ENCODE measurements at places on chromosomes 16 and 17.

DNA sequence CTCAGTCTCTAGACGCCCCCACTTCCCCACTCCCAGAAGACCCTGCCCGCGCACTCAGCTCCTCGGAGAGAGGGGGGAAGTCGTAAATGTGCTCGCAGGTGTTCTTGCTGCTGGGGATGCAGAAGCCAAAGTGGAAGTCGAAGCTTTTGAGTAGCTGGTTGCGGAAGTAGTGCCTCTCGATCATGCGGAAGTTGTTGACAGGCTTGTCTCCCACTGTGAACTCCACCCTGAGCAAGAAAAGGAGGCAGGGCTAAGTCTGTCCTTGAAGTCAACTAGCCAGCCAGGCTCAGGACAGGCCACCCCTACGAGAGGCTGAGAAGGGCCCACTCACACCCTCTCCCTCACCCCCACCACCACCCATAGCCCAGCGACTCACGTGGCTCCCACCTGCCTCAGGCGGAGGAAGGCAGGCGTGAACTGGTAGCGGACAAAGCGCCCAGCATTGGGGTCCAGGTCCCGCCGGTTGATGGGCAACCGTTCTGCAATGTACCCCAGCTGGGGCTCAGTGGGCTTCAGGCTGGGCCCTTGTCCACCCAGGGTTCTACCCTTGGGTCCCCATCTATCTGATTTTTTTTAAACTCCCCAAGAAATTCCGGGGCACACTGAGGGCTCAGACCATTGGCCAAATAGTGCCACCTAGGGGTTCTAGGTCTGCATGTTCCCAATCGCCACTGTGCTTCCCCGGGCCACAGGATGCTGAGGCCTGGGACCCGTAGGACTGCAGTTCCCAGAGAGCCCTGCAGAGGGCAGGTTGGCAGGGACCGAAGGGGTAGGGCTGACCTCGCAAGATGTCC lies 4.6 kb downstream of the UNC119 start:
- peak; percentile 72 for DNase-seq

GRCh38 chr16:23072084-23072599 lies 77.1 kb downstream of the USP31 start:
- DNase-seq, result no peak

- no peak for DNase-seq
These were observed 59.8 kb upstream of the NLK start for GRCh38 chr17:27982688-27983087.

DNA sequence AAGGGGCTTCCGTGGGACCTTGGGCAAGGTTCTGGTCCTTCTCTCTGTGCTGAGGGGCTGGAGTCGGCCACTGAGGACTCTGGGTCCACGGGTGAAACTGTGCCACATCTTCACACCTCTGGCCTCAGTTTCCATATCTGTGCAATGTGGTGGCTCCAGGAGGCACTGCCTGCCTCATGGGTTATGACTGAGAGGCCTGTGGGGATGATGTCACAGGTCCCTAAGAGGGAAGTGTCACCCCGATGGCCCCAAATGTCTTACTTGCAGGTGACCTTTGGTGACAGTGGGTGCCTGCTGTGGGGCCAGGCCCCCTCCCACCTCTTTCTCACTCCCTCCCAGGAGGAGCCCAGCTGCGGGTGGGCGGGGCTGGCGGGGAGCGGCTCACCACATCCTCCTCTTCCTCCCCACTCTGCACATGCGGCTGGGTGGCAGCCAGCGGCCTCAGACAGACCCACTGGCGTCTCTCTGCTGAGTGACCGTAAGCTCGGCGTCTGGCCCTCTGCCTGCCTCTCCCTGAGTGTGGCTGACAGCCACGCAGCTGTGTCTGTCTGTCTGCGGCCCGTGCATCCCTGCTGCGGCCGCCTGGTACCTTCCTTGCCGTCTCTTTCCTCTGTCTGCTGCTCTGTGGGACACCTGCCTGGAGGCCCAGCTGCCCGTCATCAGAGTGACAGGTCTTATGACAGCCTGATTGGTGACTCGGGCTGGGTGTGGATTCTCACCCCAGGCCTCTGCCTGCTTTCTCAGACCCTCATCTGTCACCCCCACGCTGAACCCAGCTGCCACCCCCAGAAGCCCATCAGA lies at the start of gene IL21R:
IL21R (plus strand) TSS at position 407 of the 801 bp plus-strand sequence. CDS start 27,898 bp downstream, outside the sequence.
- no peak for DNase-seq

DNA sequence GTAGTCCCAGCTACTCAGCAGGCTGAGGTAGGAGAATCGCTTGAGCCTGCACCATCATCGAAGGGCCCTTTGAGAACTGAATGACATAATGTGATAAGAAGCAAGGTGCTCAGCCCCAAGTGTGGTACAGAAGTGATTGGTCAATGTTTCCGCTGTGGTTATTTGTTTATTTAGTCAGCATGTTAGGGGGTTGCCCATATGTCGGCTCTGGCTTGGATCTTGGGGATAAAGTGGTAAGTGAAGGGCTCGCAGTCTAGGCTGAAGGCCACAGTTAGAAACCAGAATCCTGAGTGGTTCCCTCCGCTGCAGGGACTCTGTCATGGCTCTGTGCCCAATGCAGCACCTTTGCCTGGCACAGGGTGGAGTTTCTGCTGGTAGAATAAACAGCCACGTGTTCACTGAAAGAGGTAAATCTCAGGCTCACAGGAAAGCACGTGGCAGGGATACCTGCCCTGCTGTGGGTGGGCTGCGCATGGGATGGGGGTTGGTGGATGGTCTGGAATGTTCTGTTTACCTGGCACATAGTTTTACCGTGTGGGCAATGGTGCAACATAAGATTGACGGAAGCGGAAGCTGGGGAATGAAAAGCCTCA lies 35.4 kb downstream of the SYT17 start:
- no peak for DNase-seq

DNA sequence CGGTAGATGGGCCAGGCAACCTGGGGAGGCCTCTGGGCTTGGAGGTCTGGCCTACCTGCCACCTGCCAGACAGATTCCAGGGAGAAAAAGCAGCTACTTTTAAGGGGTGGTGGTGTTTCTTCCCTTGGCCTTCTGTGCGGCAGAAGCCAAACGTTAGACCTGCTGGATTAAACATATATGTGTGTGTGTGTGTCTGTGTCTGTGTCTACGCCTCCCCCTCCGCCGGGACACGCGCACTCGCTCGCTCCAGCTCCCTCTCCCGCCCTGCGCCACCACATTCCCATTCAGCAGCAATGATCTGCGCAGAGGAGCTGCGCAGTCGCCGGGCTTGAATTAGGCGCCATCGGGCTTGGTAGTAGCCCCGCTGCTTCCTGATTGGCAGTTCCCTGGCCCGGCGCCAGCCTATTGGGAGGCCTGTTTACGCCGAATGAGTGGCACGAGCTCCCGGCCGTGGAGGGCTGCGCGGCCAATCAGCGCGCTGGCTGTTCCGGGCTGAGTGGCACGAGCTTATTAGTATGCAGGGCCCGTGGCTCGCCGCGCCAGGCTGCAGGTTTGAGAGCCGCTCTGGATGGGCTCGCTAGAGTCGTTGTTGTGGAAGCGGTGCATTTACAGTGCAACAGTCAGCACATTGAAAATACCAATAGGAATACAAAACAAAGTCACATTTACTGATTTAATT lies at the start of gene BAHCC1:
BAHCC1 (plus strand) TSS at position 537 of the 679 bp plus-strand sequence. CDS start 4,283 bp downstream, outside the sequence.
- DNase-seq, result peak; percentile 100

DNA sequence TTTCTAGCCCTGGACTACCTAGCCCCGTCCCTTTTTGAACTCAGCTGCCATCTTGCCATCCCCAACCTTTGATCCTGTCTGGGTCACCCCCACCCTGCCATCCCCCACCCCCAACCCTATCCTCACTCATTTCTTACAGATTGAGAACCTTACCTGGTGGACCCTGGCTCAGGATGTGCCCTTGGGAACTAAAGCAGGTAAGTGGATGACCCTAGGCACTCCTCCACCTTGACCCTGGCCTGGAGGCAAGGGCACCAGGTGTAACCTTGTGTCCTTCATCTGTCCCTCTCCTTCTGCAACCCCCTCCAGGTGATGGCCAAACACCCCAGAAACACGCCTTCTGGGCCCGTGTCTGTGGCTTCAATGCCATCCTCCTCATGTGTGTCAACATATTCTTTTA lies 15.5 kb upstream of the FAM83G start:
- DNase-seq, result no peak

- no peak for DNase-seq
These were observed 21.8 kb downstream of the CEP131 start for GRCh38 chr17:81200695-81201580.

DNA sequence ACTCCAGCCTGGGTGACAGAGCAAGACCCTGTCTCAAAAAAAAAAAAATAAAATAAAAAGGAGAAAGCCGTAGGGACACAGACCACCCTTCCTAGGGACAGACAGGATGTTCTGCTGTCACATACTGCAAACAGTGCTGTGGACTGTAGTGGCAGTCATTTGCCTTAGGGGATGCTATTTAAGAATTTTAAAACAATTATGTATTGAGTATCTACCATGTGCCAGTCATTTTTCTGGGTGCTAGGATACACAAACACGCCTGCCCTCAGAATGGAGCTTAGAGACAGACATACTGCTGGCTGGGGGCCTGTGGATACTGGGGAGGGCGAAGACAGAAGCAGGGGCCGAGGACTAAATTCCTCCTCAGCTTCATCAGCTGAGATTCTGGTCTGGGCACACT lies 45.5 kb downstream of the MRC2 start:
- no peak for DNase-seq

- DNase-seq, result no peak
These were observed 126.6 kb downstream of the C16orf95 start for GRCh38 chr16:87190288-87191230.

- no peak for DNase-seq
These were observed at the start of gene MT1H for GRCh38 chr16:56669005-56669839. Gene MT1H, plus strand, starts transcription at chr16:56669814. Its CDS starts 71 bp downstream, at chr16:56669885.

DNA sequence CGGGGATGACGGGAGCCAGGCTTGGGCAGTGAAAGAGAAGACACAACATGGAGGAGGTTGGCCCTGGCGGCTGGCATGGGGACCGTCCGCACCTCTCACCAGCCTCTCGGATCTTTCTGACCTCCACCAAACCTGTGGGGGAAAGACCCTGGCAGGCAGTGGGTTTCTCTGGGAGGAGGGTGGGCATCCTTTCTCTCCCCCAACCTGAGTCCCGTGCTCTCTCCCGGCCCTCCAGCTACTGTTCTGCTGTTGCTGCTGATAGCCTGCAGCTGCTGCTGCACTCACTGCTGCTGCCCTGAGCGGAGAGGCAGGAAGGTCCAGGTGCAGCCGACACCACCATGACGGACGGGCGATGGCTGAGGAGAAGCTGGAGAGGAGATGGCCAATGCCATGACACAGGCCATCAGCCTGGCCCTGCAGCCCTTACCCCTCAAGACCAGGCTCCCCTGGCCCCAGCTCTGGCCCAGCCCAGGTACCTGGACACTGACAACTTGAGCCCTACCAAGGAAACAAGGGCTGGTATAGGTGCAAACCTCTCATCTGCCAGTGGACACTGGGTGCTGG lies 7.4 kb downstream of the SMIM5 start:
- no peak for DNase-seq

DNA sequence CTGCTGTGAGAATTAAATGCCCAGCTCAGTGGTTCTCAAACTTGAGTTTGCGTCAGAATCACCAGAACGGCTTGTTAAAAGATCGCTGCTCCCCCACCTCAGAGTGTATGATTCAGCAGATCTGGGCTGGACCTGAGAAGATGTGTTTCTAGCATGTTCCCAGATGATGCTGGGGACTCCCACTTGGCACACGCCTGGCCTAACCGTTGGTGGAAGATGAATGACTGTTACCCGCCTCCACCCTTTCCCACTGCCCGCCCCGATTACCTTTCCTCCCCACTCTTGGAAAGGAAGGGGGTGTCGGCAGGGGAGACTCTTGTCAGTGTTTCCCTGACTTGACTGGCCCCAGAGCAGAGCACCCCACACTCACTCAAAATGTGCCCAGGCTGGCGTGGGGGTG lies 29.3 kb upstream of the ABCC3 start:
- no peak for DNase-seq

DNA sequence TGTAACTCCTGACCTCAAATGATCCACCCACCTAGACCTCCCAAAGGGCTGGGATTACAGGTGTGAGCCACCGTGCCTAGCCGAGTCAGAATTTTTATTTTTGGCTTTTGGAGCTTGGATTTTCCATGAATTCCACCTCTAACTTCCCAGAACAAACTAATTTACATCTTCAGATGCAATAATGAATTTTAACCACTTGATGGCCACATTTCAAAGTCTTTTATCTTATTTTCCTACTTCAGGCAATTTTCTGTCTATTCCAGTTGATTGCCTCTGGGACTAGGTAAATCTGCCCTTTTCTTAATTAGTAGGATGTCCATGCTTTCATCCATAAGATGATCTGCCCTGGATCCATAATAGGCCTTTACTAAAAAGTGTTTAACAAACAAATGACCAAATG lies 156.4 kb upstream of the ANKFN1 start:
- no peak for DNase-seq

DNA sequence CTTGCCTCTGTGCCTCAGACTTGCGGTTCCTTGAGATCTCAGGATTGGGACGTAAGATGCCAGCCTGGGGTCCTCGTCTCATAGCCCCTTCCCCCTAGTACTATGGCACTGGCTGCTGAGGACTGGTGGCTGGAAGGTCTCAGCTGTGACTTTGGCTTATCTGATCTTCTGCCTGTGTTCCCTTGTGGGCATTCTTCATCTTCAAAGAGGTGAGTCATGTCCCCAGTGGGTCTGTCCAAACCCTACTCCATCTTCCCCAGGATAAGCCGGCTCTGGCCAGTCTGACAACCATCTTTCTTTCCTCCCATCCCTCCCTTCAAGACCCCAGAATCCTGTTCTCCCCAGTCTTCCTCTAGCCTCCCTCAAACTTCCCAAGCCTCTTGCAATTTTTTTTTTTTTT lies 3.6 kb downstream of the CD19 start:
- no peak for DNase-seq

GRCh38 chr17:57603978-57604377 lies 141.1 kb downstream of the CCDC182 start:
- DNase-seq, result no peak

DNA sequence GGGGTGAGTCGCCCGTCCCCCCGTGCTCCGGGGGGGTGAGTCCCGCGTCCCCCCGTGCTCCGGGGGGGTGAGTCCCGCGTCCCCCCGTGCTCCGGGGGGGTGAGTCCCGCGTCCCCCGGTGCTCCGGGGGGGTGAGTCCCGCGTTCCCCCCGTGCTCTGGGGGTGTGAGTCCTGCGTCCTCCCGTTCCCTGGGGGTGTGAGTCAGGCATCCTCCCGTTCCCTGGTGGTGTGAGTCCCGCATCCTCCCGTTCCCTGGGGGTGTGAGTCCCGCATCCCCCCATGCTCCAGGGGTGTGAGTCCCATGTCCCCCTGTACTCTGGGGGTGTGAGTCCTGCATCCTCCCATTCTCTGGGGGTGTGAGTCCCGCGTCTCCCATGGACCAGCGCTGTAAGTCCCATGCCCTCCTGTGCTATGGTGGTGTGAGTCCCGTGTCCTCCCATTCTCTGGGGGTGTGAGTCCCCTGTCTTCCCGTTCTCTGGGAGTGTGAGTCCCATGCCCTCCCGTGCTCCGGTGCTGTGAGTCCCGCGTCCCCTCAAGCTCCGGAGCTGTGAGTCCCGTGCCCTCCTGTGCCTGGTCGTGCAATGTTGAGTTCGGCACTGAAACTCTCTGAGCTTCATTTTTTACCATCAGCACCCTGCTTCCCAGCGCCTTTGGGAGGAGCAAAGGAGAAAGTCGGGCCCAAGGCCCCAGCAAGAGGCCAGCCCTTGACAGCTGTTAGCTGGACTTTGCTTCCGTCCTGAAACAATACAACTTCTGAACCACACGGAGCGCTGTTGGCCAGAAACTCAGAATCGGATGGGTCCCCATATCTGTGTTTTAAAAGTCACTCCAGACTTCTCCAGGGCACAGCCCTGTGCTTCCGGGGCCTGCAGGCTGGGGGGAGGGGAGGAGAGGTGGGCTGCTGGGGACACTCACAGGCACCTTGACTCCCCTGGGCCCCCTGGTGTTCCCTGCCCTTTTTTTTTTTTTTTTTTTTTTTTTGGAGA lies 11.5 kb upstream of the ZC3H18 start:
- DNase-seq, result no peak

GRCh38 chr17:65231662-65232335 lies 94.6 kb downstream of the RGS9 start:
- DNase-seq, result no peak

GRCh38 chr16:15443753-15444152 lies 9.4 kb downstream of the BMERB1 start:
- DNase-seq, result no peak

All from mesothelial cell of epicardium (in vitro differentiated cells).